Chondrocyte (in vitro differentiated cells): ENCODE measurements at places on chromosomes 2 and 18. TPM values are rescaled to one million over a fixed set of nuclear protein-coding genes. Genes with fewer than 3 reads are reported as not detected.

DNA sequence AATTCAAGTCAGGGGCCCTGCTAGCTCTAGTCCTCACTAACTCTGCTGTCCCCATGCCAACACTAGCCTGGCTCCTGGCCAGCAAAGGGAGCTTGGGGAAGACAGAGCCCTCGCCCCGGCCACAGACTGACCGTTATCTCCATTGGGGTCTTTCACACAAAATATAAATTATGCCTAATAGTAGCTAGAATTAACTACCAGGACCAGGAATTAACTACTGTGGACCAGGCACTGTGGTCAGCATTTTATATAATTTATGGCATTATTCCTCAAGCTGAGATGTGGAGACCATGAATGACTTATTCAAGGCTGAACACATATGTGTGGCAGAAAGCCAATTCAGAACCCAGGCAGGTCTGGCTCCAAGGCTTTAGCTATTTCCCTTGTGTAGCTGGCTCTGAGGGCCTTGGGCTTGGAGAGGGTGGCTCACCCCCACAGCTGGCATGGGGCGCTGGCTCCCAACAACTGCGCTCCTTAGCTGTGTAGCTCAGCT lies 49.2 kb downstream of the CELF4 start:
- H3K27me3 ChIP-seq: peaks cover 54% of the 10 kb centered on the region
- H3K4me1 ChIP-seq: no peaks in the 10 kb centered on the region
- peaks cover 2% of the 10 kb centered on the region for H3K36me3 ChIP-seq
- no peak overlapping the region for H3K4me3 ChIP-seq
- no peak for DNase-seq

DNA sequence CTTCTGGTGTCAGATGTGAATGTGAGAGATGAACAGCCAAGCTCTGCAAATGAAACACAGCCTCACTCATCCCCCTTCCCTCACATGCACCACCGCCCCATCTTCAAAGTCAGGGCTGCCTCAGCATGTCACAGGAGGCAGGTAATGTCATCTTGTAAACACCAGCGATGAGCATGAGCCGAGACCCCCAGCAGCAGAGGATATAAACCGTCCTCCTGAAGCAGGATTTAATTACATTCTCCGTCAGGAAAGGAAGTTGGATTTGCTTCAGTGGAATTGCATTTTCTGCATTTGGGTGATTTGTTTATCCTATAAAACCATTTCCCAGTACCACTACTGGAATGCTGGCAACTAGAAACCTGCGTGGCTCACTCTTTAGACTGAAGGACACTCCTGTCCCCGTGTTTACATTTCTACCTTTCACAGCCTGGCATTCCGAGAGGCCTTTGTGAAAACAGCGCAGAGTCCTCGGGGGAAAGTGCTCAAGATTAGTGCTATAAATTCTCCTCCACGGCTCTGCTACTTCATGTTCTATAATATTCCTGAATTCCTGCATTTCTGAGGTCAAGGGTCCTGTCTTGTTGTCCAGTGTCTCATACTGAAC lies 619.2 kb downstream of the IRS1 start:
- H3K4me1 ChIP-seq: peaks cover 9% of the 10 kb centered on the region
- H3K36me3 ChIP-seq: peaks cover 11% of the 10 kb centered on the region
- no peak overlapping the region for H3K4me3 ChIP-seq
- no peak overlapping the region for H3K27ac ChIP-seq

- DNase-seq: no peak
- H3K27ac ChIP-seq: no peak overlapping the region
- H3K4me3 ChIP-seq: no peak overlapping the region
- no peaks in the 10 kb centered on the region for H3K36me3 ChIP-seq
- peaks cover 59% of the 10 kb centered on the region for H3K4me1 ChIP-seq
These were observed 154.8 kb downstream of the RNF152 start for GRCh38 chr18:61738042-61738441.

DNA sequence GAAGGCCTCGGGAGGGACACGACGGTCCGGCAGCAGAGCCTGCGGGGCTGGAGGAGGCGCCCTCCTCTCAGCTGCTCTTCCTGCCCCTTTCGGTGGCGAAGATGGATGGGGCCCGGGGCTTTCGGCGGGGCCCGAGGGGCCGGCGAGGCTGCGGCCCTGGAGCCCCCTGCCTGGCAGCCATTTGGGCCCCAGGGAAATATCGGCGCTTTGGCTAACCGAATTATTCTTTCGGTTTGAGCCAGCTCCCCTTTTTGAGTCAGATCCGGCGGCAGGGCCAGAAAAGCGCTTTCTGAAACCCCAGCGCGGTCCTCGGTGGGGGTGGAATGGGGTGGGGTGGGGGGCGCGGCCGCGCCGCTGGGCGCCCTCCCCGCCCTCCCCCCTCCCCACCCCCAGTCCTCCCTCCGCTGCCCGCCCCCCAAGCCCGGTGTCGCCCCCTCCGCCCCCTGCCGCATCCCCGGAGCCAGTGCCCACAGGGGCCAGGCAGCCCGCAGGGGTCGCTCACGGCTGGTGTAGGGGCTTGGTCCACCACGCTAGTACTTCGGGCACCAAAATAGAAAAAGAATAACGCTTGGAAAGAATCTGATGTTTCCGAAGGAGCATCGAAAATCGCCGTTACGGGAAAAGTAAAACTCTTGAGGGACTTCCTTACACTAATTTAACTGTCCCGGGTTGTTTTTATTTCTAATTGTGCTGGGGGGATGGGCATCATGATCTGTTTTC lies 9.1 kb upstream of the ARID5A start:
- peaks cover 45% of the 10 kb centered on the region for H3K4me1 ChIP-seq
- H3K27me3 ChIP-seq: peaks cover 14% of the 10 kb centered on the region
- DNase-seq: no peak
- peak overlapping the region; percentile 90 for H3K27ac ChIP-seq

- no peak for DNase-seq
- H3K36me3 ChIP-seq: peaks cover 27% of the 10 kb centered on the region
- no peaks in the 10 kb centered on the region for H3K27me3 ChIP-seq
- peaks cover 39% of the 10 kb centered on the region for H3K4me1 ChIP-seq
These were observed 20.4 kb downstream of the PLA2R1 start for GRCh38 chr2:160042054-160042453.

DNA sequence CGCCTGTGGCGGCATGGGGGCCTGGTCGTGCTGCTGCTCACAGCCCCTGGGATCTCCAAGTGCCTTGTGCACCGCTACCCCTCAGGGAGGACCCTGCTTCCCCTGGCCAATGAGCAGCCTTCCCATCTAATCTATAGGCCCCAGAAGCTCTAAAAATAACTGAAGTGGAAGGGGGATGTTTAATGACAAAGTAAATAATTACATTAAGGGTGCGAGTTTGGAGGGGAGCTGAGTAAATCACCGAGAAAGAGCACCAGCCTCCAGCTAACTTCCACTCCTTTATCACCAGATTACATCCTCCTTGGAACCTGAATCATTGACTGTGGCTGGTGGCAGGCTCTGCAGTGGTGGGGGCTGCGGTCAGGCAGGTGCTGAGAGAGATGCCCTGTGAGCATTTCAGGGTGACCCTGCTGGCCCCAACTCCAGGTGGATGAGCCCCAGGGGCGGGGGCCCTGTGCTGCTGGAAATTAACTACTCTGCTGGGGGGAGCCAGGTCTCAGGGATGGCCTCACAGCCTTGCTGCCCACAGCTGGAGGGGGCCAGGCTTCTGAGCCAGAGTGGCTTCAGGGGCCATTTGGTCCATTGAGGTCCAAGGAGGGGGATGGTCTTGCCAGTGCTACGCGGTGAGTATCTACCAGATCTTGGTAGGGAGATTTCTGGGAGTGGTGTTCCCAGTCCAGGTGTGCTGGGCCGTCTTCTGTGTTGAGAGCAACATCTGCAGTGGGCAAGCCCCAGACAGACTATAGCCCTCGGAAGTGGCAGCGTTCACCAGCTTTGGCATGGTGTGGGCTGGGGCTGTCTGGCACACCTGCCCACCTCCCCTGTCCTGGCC lies 74.2 kb downstream of the GLI2 start:
- H3K27me3 ChIP-seq: no peaks in the 10 kb centered on the region
- DNase-seq: no peak
- H3K36me3 ChIP-seq: peaks cover 17% of the 10 kb centered on the region
- H3K27ac ChIP-seq: no peak overlapping the region
- H3K4me3 ChIP-seq: no peak overlapping the region
- H3K4me1 ChIP-seq: peaks cover 18% of the 10 kb centered on the region

- no peaks in the 10 kb centered on the region for H3K27me3 ChIP-seq
- peaks cover 14% of the 10 kb centered on the region for H3K36me3 ChIP-seq
- no peak overlapping the region for H3K27ac ChIP-seq
These were observed 53.4 kb upstream of the STK17B start for GRCh38 chr2:196224756-196225155.

DNA sequence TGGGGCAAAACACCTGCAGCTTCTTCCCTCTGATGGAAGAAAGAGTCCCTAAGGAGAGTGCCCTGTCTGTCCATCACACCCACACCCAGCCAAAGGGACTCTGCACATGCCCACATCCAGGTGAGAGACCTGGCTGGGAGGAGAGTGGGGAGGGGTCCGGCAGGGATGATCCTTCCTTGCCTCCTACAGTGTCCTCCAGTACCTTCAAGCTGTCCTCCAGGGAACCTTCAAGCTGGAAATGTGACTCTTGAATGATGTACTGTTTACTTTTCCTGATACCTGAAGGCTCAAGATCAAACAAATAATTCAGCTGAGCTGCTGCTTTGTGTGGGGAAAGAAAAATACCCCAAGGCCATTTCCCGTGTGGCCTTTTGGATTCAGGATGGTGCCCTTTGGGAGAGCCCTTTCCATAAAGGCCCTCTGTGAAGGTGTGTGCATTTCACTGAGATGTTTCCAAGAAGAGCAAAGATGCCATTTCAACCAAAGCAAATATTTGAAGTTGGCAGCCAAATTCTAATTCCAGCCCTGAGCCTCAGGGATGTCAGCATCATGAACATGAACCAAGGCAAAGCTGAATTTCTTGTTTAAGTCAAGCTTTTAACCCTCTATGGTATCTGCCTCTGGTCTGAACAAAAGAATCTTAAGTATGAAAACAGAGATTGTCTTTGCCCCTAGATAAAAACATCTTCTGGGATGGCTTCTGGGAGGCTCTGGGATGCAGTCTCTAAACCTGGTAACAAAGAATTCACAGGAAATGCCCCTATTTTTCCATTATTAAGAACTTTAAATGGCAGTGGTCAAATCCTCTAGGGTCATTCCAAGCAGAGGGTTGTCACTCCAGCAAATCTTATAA lies 11.1 kb downstream of the EVA1A start:
- H3K36me3 ChIP-seq: no peaks in the 10 kb centered on the region
- no peak for DNase-seq
- peaks cover 52% of the 10 kb centered on the region for H3K4me1 ChIP-seq
- no peak overlapping the region for H3K4me3 ChIP-seq

GRCh38 chr2:68771211-68771751 lies 36.7 kb downstream of the ARHGAP25 start:
- peak overlapping the region; percentile 73 for H3K27ac ChIP-seq
- peaks cover 23% of the 10 kb centered on the region for H3K4me1 ChIP-seq
- no peaks in the 10 kb centered on the region for H3K27me3 ChIP-seq
- H3K36me3 ChIP-seq: no peaks in the 10 kb centered on the region
- DNase-seq: no peak

DNA sequence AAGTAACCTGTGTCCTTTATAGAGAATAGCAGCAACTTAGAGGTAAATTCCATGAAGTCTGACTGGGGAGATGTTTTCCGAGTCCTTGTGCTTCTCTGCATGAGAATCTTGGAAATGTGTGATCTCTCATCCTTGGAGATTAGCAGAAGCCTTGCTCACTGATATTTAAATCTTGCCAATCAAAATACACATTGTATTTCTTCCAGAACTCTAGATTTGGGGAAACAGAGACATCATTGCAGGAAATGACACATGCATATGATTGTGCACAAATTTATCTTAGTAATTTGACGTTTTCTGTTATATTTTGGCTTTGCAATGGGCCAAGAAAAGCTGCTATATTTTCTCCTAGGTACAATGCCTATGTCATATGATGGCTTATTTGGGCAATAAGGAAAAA lies 182.6 kb downstream of the ZNF804A start:
- no peak overlapping the region for H3K27ac ChIP-seq
- H3K4me1 ChIP-seq: no peaks in the 10 kb centered on the region
- no peak overlapping the region for H3K4me3 ChIP-seq
- no peaks in the 10 kb centered on the region for H3K36me3 ChIP-seq

- H3K36me3 ChIP-seq: peaks cover 3% of the 10 kb centered on the region
- peak overlapping the region; percentile 92 for H3K27ac ChIP-seq
- H3K27me3 ChIP-seq: no peaks in the 10 kb centered on the region
- H3K4me3 ChIP-seq: no peak overlapping the region
- DNase-seq: no peak
These were observed 11.7 kb downstream of the VIT start for GRCh38 chr2:36708041-36708741.

- no peaks in the 10 kb centered on the region for H3K27me3 ChIP-seq
- H3K4me3 ChIP-seq: no peak overlapping the region
- no peak for DNase-seq
- H3K4me1 ChIP-seq: no peaks in the 10 kb centered on the region
These were observed 36.6 kb downstream of the CASP10 start for GRCh38 chr2:201219328-201220096.

DNA sequence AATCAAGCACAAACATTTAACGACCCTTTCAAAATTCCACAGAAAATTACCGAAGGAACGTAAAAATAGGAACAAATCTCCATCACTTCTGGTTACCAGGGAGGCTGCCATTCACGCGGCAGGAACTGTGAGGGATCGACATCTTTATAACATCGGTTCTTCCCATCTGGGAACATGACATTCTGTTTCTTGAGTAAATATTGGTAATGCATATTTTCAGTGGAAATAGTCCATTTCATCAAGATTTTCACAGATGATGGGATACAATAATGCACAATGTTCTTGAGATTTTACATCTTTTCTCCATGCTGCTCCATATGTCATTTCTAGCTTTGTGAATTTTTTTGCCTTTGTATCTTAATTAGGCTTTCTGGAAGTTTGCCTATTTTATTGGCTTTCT lies 10.0 kb downstream of the ADD2 start:
- no peaks in the 10 kb centered on the region for H3K36me3 ChIP-seq
- H3K4me3 ChIP-seq: no peak overlapping the region
- H3K27me3 ChIP-seq: peaks cover 43% of the 10 kb centered on the region
- DNase-seq: no peak

DNA sequence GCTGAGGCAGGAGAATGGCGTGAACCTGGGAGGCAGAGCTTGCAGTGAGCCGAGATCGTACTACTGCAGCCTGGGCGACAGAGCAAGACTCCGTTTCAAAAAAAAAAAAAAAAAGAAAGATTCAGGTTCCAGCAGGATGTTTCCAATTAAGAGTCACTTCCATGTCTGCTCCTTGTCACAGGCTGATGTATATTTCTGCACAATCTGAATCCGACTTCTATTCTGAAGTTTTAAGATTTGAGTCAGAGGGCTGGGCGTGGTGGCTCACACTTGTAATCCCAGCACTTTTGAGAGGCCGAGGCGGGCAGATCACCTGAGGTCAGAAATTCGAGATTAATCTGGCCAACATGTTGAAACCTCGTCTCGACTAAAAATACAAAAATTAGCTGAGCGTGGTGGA lies 24.7 kb downstream of the SNRPD1 start:
- no peak for DNase-seq
- no peaks in the 10 kb centered on the region for H3K4me1 ChIP-seq
- no peak overlapping the region for H3K27ac ChIP-seq
- peaks cover under 1% of the 10 kb centered on the region for H3K36me3 ChIP-seq
- H3K4me3 ChIP-seq: no peak overlapping the region

The FER1L5 gene
- total RNA-seq: not detected in 3 replicates

The MATN3 gene
- 17.0 to 17.7 TPM (median 17.0 TPM) in 3 replicates for total RNA-seq

The BUB1 gene
- 7.1 to 7.8 TPM (median 7.6 TPM) in 3 replicates for total RNA-seq

The ADD2 gene
- 0.15 to 0.23 TPM in 2 of 3 replicates, not detected in the other for total RNA-seq

The METTL21A gene
- 11.8 to 16.1 TPM (median 12.7 TPM) in 3 replicates for total RNA-seq

The LINC00305 gene
- total RNA-seq: not detected in 3 replicates

The KCNF1 gene
- total RNA-seq: not detected in 3 replicates

The HOXD12 gene
- not detected in 3 replicates for total RNA-seq

The ABHD3 gene
- total RNA-seq: 3.7 to 6.8 TPM (median 4.3 TPM) in 3 replicates

The GRHL1 gene
- 0.31 to 0.59 TPM (median 0.42 TPM) in 3 replicates for total RNA-seq

The OSBPL1A gene
- 27.7 to 37.5 TPM (median 33.3 TPM) in 3 replicates for total RNA-seq
